Ascending aorta (tissue), 2 donors: ENCODE measurements at places on chromosomes 7 and 10. TPM values are rescaled to one million over a fixed set of nuclear protein-coding genes. Genes with fewer than 3 reads are reported as not detected.

Gene ITIH5
- 19.4 TPM for total RNA-seq

Gene CALHM1
- total RNA-seq = not detected

Gene GNGT1
- not detected for total RNA-seq

Gene GLRX3
- 30.7 TPM for total RNA-seq

Gene NKX2-3
- total RNA-seq = not detected

Gene TWNK
- 11.5 TPM for total RNA-seq

Gene ANXA8L1
- total RNA-seq = not detected

Gene FAM25C
- total RNA-seq = not detected

DNA sequence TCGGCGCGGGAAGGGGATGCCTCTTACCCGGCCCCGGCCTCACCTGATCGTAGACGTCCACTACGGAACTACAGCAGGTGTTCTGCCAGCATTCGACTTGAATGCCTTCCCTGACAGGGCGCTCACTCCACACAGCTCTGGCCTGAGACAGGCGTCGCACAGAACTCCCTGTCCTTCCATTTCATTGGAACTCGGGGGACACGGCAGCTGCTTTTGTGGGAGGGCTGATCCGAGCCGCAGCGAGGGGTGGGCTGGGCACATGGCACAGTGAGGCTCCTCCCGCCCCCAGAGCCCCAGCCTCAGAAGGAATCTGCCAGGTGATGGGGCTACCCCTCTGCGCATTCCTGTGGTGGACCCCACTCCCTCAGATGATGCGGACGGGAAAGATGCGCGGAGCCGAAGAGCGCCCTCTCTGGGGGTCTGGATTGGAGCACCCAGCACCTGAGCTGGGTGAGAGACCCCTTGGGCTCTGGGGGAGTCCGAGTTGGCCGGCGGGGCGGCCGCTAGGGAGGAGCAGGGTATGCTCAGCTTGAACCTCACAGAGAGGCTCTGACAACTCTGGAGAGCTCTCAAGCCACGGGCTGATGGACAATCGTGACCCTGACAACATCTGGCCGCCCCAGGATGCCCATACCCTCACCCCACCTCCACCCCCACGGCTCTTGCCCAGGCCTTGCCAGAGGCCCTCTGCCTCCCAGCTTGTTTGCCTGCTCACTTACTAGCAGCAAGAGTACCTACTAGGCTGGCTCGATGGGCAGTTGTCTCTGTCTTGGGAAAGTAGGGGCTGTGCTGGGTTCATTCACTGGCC is 36.6 kb downstream of the RASGEF1A start:
- no peaks in the 10 kb centered on the region for H3K4me1 ChIP-seq
- DNase-seq = peak; percentile 58
- H3K36me3 ChIP-seq = no peaks in the 10 kb centered on the region
- no peak overlapping the region for H3K27ac ChIP-seq
- peak overlapping the region; percentile 57 for H3K4me3 ChIP-seq

DNA sequence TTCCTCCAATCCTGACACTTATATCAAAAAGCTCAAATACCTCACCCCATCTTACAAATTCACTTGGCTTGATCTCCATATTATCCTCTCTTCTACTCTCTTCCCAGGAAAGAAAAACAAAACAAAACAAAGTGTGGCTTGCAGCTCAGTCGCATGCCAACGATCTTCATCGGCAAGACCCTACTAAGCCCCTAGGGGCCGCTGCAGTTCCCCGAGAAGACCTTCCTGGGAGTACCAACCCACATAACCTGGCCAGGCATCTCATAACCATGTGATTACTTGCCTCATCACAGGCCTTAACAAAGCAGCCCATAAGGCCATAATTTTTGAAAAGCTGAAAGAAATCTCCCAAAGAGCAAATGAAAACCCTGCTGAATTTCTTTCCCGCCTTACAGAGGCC is 103.7 kb downstream of the ZNF92 start:
- H3K4me1 ChIP-seq = no peaks in the 10 kb centered on the region
- no peaks in the 10 kb centered on the region for H3K36me3 ChIP-seq
- no peak overlapping the region for H3K27ac ChIP-seq
- DNase-seq = no peak
- no peaks in the 10 kb centered on the region for H3K27me3 ChIP-seq
- H3K4me3 ChIP-seq = no peak overlapping the region

DNA sequence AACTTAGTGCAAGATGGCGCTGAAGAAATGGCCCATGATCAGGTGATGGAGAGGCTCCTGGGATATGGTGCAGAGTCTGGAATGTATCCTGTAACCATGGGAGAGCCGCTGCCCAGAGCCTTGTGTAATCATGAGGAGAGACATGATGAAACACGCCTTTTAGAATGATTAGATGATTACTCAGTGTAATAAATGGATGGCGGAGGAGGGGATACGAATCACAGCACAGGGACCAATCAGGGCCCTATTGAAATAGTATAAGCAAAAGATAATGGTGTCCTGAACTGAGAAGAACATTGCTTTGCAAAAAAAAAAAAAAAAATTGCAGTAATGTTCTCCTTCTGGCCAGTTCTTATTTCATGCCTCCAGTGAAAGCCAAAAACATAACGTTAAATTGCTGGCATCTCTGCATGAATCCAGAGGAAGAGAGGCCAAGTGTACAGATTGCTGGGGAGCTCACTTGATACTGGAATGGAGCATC is 668.5 kb upstream of the AUTS2 start:
- no peak overlapping the region for H3K4me3 ChIP-seq
- DNase-seq = no peak
- no peaks in the 10 kb centered on the region for H3K4me1 ChIP-seq
- H3K36me3 ChIP-seq = no peaks in the 10 kb centered on the region

GRCh38 chr7:34128762-34129161 is 223.4 kb downstream of the BMPER start:
- DNase-seq = no peak
- no peak overlapping the region for H3K4me3 ChIP-seq
- H3K27me3 ChIP-seq = no peaks in the 10 kb centered on the region
- no peak overlapping the region for H3K27ac ChIP-seq
- H3K36me3 ChIP-seq = no peaks in the 10 kb centered on the region
- no peaks in the 10 kb centered on the region for H3K4me1 ChIP-seq

DNA sequence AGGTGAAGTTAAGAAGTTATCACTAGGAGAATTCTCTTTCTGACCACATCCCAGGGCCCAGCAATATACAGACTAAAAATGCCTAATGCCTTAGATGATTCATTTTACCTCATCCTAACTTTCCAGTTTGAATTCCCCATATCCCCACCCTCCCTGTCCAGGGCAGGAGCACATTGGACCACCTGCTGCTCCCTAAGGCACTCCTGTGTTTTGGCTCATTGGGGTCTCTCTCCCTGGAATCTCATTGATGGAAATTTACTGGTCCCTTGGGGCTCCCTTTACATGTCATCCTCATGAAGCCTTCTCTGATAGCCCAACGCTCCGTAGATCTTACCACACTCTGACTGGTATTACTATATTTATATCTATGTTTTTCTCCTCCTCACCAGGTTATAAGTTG is 2.7 kb downstream of the IL2RA start:
- DNase-seq = no peak
- no peak overlapping the region for H3K4me3 ChIP-seq

DNA sequence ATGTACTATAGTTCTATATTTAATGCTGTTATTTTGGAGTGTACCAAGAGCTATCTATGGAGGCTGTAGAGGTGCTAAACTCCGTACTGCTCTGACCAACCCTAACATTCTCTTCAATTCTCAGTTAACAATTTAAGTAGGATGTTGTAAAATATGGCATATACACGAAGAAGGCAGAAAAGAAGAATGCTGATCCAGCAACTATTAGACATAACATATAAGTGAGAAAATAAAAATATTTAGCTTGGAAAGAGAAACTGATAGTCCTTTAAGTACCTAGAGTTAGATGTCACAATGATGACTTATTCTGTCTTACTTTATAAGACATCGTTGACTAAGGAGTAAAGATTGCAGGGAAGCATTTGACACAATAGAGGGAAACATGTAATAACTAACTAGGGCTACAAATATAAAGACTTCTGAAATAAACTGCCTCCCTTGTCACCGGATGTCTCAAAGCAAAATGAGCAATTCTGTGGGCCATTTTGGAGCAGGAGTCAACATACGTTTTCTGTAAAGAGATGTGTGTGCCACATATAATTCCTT is 159.5 kb downstream of the CPEB3 start:
- H3K4me3 ChIP-seq = no peak overlapping the region
- H3K36me3 ChIP-seq = no peaks in the 10 kb centered on the region
- no peaks in the 10 kb centered on the region for H3K4me1 ChIP-seq
- H3K27me3 ChIP-seq = no peaks in the 10 kb centered on the region
- DNase-seq = no peak

GRCh38 chr7:138667535-138668228 is 33.5 kb downstream of the SVOPL start:
- H3K27ac ChIP-seq = no peak overlapping the region
- H3K4me1 ChIP-seq = no peaks in the 10 kb centered on the region
- H3K27me3 ChIP-seq = no peaks in the 10 kb centered on the region
- DNase-seq = no peak

DNA sequence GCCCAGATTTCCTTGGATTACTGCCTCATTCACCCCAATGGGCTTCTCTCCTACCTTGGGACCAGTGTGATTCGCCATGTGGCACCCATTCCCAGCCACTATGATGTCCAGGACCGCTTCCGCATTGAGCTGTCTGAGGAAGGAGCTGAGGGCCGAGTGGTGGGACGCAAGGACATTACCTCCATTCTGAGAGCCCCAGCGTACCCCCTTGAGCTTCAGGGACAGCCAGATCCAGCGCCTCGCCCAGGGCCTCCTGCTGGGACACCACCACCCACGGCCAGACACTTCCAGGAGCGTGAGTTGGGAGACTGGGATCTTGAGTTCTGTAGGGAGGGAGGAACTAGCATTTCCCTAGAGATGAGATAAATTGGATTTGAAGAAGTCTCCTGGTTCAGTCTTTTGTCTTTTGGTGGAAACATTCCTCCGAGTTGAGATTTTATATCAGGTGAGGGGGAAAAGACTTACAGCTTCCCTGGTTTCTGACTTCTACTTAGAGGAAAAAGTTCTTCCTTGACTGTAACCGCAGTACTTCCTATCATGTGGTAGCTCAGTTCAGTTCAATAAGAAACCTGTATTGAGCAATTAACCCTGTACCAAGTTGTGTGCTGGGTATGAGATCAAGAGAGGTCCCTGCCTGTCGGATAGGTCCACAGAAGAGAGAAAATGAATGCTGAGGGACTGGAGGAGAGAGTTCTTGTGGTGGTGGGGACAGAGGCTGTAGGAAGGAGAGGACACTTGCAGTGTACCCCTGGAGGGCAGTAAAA is 1.3 kb downstream of the MOSPD3 start:
- peaks cover 5% of the 10 kb centered on the region for H3K36me3 ChIP-seq
- DNase-seq = no peak
- peaks cover 11% of the 10 kb centered on the region for H3K4me1 ChIP-seq
- H3K27ac ChIP-seq = no peak overlapping the region

GRCh38 chr10:133162178-133162909 is 2.3 kb downstream of the KNDC1 start:
- DNase-seq = no peak
- H3K4me3 ChIP-seq = no peak overlapping the region
- no peaks in the 10 kb centered on the region for H3K36me3 ChIP-seq
- H3K27me3 ChIP-seq = no peaks in the 10 kb centered on the region
- H3K27ac ChIP-seq = no peak overlapping the region

GRCh38 chr10:58578366-58578765 is 65.7 kb downstream of the BICC1 start:
- peaks cover 37% of the 10 kb centered on the region for H3K4me1 ChIP-seq
- H3K36me3 ChIP-seq = no peaks in the 10 kb centered on the region
- no peak for DNase-seq
- peak overlapping the region; percentile 62 for H3K27ac ChIP-seq
- no peak overlapping the region for H3K4me3 ChIP-seq
- no peaks in the 10 kb centered on the region for H3K27me3 ChIP-seq

GRCh38 chr10:110456523-110457091 is 41.1 kb upstream of the DUSP5 start:
- H3K27ac ChIP-seq = no peak overlapping the region
- H3K36me3 ChIP-seq = no peaks in the 10 kb centered on the region
- no peaks in the 10 kb centered on the region for H3K4me1 ChIP-seq
- no peak overlapping the region for H3K4me3 ChIP-seq

DNA sequence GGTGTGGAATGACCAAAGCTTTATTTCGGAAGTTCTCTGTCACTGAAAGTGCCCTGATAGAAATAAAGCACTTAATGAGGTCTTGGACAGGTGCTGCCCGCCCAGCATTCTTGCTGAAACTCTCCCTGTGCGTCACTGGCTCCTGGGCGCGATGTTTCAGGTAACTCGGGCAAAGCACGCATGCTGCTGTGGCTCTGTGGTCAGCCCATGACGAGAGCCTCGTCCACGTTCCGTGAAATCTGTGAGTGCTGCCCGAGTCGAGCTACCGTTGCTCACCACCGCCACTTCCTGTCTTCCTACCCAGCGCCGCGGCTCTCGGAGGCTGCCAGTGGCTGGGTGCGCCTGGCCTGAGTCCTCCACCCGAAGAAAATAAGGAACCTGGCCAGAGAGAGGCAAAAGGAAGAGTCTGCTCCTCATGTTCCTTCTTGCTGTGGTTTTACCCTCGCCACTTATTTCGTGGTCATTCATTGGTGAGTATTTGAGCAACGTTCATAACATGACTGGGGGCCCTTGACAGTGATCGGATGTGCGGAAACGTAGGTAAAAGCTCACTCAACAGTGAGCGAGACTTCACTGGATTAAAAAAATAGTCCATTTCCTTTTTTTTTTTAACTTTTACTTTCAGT is 95.5 kb downstream of the MAP3K8 start:
- DNase-seq = peak; percentile 90
- H3K36me3 ChIP-seq = no peaks in the 10 kb centered on the region
- H3K4me3 ChIP-seq = no peak overlapping the region

- no peak overlapping the region for H3K27ac ChIP-seq
- no peak overlapping the region for H3K4me3 ChIP-seq
- H3K36me3 ChIP-seq = no peaks in the 10 kb centered on the region
- H3K4me1 ChIP-seq = no peaks in the 10 kb centered on the region
Observed at GRCh38 chr10:4704034-4704545, 121.9 kb upstream of the AKR1E2 start.

DNA sequence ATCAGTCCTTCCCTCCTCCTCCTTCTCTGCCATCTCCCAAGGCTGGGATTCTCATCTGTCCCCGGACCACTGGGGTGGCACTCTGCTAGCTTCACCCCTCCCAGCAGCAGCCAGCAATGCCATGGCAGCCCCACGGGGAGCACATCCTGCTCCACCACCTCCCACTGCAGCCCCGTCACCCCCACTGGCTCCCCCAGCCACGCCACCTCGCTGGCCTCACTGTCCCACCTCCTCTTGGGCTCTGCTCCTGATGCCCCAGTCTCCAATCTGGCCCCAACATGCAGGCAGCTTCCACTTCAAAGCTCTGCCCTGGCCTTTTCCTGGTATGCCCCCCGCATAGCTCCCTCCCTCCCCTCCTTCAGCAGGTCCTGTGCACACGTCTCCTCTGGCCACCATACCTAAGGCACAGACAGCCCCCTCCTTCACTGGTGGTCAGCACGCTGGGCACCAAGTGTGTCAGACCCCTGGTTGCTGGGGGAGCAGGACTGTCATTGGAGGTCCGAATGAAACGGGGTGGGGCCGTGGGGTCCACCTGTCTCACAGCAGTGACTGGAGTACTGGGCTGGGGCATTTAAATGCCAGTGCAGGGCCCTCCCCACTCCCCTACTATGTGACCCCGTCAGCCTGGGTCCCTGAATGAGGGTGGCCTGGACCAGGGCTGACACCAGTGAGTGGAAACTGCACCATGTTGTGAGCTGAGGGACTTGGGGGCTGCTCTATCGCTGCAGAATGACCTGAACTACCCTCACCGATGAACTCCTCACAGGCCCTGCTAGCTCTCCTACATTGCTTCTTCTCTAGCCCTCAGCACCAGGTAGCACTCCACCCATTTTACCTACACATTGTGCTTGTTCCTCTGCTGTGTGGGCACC is 38.7 kb downstream of the RASGEF1A start:
- H3K4me1 ChIP-seq = no peaks in the 10 kb centered on the region
- no peaks in the 10 kb centered on the region for H3K36me3 ChIP-seq
- H3K27ac ChIP-seq = no peak overlapping the region
- peak; percentile 47 for DNase-seq
- H3K4me3 ChIP-seq = no peak overlapping the region
